ENCODE measurements at places on chromosomes 12 and 14.
A peak's percentile ranks its signal among the peaks of the same experiment; 100 is the strongest.

DNA sequence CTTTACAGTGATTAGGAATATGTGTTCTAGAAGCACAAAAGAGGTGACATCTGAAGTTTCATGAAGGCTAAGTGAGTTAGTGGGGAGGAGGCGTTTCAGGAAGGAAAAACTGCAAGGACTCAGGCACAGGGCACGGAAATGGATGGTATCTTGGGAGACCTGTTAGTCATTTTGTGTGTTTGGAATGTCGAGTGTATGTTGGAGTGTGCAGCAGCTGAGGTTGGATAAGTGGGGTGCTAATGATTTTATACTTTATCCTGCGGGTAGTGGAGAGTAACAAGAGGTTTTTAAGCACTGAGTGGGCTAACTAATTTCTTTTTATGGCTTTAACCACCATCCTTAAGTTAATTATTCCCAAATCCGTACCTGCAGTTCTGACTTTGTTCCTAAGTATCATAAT lies 571.5 kb upstream of the FBXO33 start:
- no peak for DNase-seq

- no peak for DNase-seq
Measured at GRCh38 chr14:93708800-93709199, 79.5 kb downstream of the PRIMA1 start.

DNA sequence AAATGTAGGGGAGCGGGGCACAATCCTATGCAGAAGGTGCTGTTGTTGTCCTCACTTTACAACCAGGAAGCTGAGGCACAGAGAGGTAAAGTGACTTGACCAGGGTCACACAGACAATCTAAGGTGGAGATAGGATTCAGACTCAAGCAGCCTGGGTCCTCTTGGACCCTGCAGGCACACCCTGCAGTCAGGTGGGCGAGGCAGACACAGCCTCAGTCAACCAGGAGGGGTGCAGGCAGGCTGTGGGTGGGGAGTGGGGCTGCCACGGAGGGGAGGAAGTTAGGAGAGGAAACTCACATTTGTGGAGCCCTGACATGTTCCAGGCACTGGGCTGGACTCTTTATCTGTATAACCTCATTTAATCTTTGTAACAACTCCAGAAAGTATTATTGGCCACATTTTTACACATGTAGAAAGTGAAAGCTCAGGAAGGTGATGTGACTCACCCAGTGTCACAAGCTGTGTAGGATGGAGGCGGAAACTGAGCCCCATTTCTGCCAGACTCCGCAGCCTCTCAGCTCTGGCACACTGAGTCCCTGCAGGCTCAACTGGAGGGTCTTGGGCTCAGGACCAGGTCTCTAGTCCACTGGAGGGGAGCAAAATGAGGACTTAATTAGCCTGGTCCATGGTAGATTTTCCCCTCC lies 24.9 kb upstream of the CHGA start:
- DNase-seq: no peak

GRCh38 chr12:70383886-70384285 lies 17.8 kb downstream of the KCNMB4 start:
- no peak for DNase-seq

GRCh38 chr14:94936401-94936892 lies 166.5 kb upstream of the GSC start:
- DNase-seq: peak; percentile 87

DNA sequence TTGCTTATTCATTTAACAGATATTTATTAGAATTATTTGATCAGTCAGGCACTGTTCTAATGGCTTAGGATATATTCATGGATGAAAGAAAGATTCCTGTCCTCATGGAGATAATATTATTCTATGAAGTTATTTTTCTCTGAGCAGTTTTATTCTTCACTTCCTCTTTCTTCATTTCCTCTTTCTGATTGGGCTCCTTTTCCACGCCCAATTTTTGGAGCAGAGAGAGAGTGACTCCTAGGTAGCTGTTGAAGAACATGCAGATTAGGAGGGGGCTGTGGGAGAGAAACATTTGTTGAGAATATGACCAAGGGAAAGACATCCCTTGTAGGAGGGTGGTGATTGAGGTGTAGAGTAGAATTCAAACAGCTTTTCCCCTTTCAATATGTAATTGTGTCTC lies 6.0 kb upstream of the YARS2 start:
- no peak for DNase-seq

GRCh38 chr12:96091833-96092232 lies 56.4 kb upstream of the LTA4H start:
- no peak for DNase-seq

DNA sequence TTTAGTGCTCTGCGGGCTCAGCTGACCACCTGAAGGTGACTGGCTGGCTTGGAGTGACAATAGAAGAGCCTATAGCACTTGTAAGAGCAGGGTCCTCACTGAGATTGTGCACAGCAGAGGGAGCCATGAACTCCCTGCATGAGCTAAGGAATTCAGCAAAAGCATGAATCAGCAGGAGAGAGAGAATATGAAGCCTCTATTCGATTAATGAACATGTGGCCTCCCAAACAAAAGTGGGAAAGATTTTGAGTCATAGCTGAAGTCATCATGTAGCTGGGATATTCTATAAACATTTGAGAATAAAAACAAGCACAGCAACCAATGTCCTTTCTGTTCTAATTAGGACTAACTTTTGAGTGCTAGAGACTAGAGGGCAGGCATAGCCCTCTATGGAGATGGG lies 626.6 kb downstream of the DIO2 start:
- DNase-seq: no peak

GRCh38 chr14:21090940-21091663 lies 7.4 kb downstream of the ZNF219 start:
- DNase-seq: no peak

DNA sequence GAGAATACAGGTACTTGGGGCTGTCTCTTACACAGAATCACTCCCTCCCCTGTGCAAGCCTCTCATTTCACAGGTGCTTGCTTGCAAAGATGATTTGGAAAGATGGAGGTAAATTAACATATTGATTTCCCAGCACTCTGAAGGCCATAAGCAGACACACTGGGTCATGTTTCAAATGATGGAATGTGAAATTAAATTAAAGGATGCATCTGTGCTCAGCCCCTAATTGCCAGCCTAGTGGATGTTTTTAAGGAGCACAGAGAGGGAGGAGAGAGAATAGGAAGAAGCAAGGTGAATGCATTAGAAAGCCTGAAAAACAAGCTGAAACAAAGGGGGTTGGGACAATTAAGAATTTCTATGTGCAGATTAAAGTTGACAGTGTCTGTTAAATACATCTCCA lies 96.1 kb upstream of the GRIP1 start:
- DNase-seq: no peak

DNA sequence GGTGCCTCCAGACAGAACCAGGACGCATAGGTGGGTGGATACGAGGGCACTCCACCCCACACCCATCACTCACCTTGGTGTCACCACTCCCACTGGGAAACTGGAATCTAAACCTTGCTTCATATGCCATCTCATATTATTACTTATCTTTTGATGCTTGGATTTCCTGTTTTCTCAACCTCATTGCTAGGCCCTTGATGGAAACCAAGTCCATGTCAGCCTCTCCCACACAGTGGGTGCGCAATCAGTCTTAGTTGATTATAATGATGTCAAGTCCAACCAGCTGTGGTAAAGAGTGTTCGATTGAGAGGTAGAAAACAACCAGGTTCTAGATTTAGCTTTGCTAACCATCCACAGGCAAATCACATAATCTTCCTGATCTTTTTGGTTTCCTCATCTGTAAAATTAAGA lies 584 bp upstream of the DDHD1 start:
- no peak for DNase-seq

DNA sequence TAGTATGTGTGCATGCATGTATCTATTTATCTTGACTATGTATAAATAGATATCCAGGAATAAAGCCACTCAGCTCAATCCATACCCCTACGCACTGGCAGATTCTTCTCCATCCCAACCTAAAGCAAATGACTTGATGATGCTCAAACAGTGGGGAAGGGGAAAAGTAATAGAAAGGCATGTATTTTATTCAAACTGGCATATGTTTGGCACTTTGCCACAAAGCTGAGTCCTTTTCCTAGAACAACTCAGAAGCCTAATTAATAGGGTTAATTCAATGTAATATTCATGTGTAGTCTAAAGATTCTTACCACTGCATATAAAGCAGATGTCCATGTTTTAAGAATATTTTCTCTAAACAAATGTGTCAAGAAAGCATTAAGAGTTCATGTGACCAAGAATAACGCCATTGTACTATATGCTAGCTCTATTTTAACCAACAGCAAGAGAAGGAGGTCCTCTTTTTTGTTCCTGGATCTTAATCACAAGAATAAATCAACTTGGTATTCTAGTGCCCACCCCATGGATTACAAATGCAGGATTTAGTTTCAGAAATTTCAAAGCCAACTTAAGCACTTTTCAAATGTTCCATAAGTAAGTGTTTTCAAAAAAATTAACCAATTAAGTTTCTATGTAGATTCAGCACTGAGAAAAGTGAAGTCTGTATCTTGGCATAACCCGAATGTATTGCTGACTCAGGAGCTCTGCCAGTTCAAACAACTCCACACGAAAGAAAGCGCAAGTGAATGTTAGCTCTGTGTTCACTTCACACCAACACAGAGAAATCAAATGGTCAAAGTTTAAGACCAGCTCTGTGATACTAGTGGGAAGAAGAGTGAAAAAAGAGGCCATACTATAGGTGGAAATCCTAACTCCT lies 233.6 kb downstream of the MED13L start:
- no peak for DNase-seq

DNA sequence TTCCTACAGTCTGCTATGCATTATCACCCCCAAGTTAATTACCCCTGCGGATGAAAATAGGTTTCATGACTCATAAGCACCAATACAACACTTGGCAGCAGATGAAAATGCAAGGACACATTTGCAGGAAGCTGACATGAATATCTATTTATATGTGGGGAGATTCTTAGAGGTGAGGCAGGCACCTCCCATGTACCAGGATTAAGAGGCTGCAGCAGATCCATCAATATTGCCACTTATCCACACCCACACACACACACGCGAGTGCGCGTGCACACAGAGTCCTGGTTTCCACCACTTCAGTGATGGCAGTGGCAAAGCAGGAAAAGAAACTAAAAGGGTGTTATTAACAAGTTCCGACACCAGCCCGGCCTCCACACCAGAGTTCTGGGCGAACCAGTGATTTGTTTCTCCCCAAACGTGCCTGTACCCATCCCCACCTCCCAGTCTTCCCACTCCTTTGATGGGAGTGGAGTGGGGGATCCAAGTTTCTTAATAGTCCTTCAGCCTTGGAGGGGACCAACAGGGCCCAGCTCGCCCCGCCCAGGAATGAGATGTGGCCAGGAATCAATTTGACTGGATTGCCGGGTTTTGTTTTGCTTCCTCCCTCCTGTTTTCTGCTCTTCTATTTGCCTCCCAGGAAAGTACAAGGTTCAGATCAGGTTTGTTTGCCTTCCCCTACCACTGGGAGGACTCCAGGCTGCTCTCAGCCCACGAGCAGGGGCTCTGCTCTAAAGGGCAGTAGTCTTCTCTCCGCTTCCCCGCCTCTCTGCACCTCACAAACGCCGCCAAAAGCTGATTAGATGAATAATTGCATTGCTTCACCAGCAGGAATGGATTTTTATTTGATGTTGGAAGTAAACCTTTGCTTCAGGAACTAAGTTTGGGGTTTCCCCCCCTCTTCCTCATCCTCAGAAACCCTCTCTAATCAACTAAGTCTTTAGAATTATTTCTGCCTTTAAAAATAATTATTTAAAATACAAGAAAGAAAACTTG lies 5.2 kb downstream of the IRF2BPL start:
- no peak for DNase-seq

- no peak for DNase-seq
Measured at GRCh38 chr14:79162833-79163232, 992.7 kb downstream of the NRXN3 start.

DNA sequence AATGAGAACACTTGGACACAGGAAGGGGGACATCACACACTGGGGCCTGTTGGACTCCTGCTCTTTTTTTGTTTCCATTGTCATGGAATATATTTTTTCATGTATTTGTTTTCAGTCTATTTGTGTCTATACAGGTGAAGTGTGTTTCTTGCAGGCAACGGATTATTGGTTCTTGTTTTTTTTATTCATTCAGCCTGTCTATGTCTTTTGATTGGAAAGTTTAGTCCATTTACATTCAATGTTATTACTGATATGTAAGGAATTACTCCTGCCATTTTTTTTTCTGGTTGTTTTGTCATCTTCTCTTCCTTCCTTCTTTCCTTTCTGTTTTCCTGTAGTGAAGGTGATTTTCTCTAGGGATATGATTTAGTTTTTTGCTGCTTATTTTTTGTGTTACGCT lies 18.0 kb upstream of the PTPRO start:
- no peak for DNase-seq

- no peak for DNase-seq
Measured at GRCh38 chr12:85784096-85784720, 52.0 kb downstream of the RASSF9 start.

GRCh38 chr14:87955501-87955900 lies 37.5 kb downstream of the GALC start:
- DNase-seq: no peak

- no peak for DNase-seq
Measured at GRCh38 chr12:94495445-94496115, 35.9 kb upstream of the CEP83 start.

- no peak for DNase-seq
Measured at GRCh38 chr12:91718326-91718725, 427.3 kb downstream of the BTG1 start.

DNA sequence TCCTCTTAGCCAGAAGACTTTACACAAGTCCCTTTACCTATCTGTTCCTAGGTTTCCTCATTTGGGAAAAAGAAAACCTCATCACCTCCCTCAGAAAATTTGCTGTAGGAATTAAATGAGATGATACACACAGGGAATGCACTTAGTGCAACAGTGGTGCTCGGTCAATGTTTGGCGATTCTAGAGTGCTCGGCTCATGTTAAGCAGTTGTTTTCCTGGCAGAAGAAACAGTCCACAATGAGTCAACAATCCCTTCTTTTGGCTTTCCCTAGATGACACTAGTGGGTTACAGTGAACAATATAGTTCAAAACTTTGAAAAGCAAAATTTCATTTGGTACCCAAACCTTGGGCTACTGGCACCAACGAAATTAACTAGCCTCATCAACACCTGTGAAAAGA lies 3.9 kb upstream of the TMEM233 start:
- no peak for DNase-seq
